EH (cell line): ENCODE measurements at places on chromosomes 11 and 22.

- no peak for DNase-seq
Observed at GRCh38 chr22:32248276-32248675, 6.9 kb downstream of the SLC5A4 start.

- peak; percentile 54 for DNase-seq
Observed at GRCh38 chr22:22848364-22848866, 39.2 kb upstream of the IGLL5 start.

DNA sequence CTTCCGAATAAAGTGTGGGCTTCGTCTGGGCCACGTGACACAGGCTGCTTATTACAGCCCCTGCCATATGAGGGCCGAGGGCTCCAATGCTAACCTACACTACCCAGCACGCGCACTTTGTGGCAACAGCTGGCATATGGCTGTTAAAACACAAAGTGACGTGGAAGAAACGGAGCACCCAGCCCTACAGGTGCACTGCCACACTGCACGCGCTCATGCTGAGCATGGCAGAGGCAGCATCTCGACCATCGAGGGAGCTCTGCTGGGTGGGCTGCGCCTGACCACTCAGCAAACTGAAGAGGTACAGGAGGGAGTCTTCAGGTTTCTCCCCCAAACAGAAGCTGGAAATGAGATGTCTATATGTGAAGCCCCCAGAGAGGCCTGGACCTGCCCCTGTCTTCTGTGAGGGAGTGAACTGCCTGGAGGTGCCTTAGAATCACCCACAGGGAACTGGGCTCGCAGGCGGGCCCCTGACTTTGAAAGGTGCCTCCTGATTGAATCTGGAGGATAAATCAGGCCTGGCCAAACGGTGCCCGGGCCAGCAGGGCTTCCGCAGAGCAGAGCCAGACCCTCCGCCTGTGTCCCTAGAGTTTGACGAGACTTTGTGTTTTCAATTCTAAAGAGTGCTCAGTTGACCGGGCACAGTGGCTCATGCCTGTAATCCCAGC is 18.3 kb downstream of the TSSC4 start:
- no peak for DNase-seq

- DNase-seq: no peak
Observed at GRCh38 chr11:120249279-120250262, 9.6 kb downstream of the POU2F3 start.

- DNase-seq: no peak
Observed at GRCh38 chr11:61618978-61619377, 38.1 kb upstream of the SYT7 start.

DNA sequence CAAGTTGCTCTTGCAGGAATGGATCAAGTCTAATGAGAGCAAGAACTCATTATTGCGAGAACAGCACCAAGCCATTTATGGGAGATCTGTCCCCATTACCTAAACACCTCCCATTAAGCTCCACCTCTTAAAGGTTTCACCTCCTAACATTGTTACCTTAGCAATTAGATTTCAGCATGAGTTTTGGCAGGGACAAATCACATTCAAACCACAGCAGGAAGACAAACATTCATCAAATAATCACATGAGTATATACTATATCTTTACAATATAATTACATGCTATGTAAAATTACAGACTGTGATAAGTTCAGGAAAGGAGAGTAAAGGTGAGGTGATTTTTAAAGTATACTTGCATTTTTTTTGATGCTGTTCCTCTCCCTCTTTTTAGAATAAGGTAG is 6.6 kb upstream of the TEAD1 start:
- no peak for DNase-seq

DNA sequence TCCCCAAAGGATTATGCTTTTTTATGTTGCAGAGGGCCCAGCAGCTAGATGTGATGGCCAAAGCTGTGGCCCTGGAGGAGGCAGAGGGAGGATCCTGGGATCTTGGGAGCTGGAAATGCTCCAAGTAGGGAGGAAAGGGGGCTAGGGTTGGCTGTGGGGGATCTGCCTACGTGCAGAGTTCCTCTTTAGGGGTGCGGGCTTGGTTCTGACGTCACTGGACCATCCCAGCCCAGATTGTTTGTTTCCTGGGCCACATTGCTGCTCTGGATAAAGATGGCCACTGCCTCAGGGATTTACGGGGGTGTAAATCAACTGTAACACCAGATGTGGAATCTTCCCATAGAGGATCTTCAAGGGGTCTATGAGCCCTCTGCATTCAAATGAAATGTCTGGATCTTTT is 110.3 kb upstream of the SYT13 start:
- DNase-seq: no peak

DNA sequence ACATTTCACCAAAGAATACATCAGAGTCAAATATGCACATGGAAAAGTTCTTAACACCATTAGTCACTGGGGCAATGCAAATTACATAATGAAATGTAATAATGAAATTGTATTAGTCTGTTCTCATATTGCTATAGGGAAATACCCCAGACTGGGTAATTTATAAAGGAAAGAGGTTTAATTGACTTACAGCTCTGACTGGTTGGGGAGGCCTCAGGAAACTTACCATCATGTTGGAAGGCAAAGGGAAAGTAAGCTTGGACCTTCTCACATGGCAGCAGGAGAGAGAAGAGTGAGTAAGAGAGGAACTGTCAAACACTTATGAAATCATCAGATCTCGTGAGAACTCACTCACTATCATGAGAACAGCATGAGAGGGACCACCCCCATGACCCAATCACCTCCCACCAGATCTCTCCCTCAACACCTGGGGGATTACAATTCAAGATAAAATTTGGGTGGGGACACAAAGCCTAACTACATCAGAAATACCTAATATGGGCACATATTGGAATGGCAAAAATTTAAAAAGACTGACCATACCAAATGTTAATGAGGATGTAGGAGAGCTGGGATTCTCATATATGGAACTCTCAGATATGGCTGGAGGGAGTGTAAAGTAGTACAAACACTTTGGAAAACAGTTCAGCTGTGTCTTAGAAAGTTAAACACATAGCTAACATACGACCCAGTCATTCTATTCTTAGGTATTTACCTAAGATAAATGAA is 65.1 kb upstream of the CD44 start:
- peak; percentile 53 for DNase-seq
